Mesenchymal stem cell (in vitro differentiated cells and primary cell): ENCODE measurements at places on chromosomes 1 and 21.

GRCh38 chr1:230113593-230114236 lies 46.7 kb downstream of the GALNT2 start:
- DNase-seq: peak; percentile 97

DNA sequence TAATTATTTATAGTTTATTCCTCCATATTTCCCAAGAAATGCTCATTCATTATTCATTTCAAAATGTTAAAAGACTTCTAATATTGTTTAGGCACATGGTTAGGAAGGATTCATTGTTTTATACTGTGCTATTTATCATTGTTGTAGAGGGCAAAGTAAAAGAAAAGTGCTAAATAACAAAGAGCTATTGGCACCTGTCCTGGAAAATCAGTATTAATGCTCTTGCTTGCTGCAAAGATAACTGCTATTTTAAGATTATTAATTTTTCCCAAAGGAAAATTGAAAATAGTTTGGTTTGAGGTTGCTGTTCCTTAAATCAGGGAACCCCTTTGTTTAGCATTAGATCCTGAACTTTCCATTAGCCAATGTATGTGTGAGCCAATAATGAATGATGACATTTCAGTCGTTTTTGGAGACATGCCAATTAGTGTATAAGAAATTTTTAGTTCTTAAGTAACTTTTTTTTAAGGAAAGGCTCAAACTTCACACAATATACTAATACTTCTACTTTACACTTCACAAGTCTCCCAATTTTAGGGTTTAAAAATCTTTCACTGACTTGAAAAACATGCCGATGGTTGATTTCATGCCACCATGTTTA lies 39.9 kb downstream of the EPB41 start:
- no peak for DNase-seq

DNA sequence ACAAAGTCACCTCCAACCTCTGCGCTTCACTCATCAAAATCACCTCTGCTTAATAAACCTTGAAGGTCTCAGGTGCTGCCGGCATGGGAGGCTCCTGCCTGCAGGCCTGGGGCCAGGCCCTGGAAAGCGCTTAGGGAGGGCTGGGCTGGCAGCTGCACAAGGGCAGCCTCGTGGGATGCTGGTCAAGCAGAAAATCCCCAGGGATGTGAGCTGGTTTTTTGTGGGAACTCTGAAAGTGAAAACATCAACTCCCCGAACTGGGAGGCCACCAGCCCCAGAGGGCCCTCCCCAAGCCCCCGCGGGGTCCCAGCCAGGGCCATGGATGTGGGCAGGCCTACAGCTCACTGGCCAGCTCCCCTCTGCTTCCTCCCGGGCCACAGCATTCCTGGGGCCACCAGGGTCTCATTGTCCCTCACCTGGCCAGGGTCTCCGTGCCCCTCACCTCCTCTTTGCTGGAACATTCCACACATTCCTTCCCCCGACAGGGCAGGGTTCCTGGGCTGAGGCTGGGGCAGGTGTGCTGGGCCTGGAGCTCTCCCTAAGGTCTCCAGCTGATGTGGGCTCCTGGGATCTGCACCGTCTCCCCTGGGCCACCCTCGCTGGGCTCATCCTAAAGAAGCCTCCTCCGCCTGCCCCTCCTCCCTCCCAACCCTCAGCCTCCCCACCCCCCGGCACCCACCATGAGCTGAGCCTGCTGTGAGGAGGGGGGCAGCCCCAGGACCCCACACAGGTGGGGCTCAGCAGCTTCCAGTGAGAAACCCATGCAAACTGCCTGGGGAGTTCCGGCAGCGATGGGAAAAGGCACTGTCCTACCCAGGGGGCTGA lies 36.0 kb upstream of the POFUT2 start:
- peak; percentile 51 for DNase-seq

DNA sequence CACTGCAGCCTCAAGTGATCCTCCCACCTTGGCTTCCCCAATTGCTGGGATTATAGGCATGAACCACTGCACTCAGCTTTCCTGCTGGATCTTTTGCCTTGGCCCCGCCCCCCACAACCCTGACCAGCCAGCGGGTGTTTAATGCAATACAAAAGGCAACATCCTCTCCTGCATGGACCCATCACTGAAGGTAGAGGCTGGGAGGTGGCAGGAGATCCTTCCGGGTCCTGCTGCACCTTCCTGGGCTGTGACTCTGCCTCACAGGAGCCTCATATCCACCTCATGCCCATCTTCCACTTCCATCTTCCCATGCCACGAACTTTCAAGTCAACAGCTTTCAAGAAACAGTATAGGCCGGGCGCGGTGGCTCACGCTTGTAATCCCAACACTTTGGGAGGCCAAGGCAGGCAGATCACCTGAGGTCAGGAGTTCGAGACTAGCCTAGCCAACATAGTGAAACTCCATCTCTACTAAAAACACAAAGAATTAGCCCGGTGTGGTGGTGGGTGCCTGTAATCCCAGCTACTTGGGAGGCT lies 11.7 kb upstream of the WNT9A start:
- DNase-seq: no peak
